Lung (tissue), 17 donors: ENCODE measurements at places on chromosomes 11 and 22.

DNA sequence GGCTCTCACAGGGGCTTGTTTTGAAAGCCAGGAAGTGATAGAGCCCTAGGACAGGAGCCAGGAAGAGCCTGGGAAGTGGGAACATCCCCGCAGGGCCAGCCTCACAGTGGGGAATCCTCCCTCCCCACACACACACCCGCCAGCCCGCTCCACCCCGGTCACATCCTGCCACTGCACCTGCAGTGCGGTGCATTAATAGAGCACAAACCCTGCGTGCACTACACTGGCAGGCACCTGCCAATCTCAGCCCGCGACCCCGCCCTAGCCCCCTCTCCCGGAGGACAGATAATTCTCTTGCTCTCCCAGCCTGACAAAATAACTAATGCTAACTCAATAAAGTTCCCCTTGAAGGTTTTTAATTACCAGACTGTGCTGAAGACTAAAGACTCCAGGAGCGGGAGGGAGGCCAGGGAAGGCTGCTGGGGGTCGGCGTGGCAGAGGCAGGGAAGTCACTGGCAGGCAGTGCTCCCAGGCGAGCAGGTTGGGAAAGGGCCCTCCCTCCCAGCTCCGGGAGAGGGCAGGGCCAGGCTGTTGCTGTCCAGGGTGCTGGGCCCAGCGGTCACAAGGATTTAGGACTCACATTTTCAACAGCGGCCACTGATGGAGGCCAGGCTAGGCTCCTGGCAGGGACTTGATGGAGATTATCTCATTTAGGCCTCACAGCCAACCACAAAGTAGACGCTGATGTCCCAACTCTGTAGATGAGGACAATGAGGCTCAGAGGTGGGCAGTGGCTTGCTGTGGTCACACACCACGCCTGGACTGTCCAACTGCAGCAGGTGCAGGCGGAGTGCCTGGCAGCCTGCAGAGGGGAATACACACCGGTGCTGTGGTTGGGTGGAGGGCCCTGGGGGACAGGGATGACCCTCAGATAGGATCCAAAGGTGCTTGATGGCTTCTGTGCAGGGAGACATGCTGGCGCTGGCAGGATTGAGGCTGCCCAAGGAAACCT, 23.9 kb upstream of the TCF20 start:
- peak; percentile 74 for DNase-seq

GRCh38 chr11:119810478-119811232, 81.7 kb upstream of the NECTIN1 start:
- DNase-seq = no peak

GRCh38 chr11:5910540-5910939, 17.5 kb downstream of the OR52E5 start:
- DNase-seq = no peak

DNA sequence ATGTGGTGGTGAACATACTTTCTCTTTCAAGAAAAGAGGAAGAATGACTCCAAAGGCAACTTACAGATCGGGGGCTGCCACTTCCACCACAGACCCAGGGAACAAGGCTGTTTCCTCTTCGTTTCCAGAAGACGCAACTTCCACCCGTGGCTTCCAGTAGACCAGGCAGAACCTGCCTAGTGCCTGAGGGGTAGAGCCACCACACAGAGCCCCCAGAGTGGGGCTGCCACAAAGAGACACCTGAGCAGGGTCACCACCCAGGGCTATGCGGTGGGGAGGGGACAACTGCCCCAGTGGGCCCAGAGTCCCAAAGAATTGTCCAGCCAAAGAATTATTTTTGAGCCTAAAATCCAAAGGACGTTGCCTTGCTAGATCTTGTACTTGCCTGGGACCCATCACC, 16.7 kb upstream of the PHF21B start:
- no peak for DNase-seq

DNA sequence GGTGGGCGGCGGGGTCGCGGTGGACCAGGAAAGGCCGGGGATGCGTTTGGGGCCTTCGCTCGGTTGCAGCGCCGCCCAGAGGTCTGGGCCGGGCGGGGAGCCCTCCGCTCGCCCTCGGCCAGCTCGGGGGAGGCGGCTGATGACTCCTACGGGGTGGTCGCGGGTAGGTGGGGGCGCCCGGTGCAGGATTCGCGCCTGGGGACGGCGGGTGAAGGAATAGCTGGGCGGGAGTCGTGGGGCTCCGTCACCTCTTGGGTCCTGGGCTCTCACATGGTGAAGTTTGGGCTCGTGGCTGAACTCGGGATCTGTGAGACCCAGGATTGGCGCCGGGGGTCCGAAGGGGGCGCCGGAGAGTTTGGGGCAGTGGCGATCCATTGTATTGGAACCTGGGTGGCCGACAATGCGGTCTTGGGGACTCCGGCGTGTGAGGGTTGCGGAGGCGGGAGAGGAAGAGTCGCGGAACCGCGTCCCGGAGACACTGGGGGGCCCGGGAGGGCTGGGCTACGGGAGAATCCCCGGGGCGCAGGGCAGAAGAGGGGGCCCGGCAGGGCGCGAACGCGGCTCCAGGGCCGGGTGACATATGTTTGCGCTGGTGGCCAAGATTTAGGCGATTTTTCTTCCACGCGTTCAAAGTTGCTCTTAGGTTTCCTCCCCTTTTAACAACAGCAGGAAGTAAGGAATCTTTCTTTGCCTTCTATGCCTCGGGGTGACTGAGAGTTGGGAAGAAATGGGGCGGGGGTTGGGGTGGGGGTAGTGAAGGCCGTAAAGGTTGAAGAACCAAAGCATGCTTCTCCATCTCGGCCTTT, 935 bp downstream of the QSER1 start:
- DNase-seq = peak; percentile 75

- no peak for DNase-seq
Measured at GRCh38 chr11:46338636-46338987, 8.7 kb upstream of the DGKZ start.

GRCh38 chr11:110434952-110435779, 5.4 kb downstream of the FDX1 start:
- DNase-seq = no peak

DNA sequence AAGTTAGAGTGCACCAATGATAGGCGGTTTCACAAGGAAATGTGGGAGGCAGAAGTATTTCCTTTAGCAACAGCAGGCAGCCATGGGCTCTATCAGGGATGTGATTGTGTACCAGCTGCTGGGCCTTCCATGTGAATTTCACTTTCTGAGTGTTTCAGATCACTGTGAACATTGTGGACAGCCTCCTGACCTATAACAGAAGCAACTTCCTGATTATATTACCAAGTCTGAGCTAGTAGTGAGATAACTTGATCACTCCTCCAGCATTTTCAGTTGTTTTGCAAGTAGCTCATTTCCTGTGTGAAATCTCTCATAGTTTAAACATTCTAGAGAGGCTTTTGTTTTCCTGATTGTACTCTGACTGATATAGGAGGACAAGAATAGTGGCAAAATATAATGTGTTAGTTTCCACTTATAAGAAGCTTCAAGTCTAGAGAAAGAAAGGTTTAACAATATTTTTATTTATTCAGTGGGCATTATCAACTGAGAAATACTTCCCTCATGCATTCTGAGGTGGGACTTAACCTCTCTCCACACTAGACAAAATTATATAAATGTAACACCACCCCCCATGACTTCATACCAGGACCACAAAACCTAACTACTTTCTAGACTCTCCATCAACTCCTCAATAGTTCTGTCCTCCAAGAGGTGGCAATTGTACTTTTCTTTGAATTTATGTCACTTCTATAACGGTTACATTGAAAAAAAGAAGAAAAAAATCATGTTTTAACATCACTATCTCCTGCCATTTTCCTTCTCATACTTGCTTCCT, 184.2 kb upstream of the LUZP2 start:
- peak; percentile 10 for DNase-seq
